ENCODE measurements at places on chromosomes 6 and 20.

DNA sequence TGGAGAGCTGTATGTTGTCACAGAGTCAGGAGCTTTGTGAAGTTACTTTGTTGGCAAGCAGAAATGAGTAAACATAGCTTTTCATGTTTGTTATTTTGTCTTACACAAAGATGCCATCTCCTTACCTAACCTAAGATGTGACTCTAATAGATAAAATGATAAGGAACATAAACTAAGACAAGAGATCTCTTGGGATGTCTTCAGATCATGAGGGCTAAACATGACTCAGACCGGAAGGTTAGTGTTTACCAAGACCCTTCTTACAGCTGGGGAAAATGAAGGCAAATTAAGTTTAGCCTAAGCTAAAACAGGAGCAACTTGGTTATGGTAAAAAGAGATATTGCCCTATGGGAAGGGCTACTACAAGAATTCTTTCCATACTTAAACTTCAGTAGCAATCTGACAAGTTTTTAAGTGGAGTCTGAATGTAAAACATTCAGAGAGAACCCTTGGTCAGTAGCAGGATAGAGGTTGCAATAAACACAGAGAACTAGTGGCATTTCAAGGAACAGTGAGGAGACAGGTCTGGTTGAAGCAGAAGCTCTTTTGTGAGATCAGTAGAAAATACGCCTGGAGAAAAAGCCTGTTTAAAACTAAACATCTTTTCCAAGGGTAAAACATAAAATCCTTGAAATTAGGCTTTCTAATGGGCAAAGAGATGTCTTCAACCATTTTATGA lies 29.9 kb downstream of the SGK1 start:
- no peak for DNase-seq

DNA sequence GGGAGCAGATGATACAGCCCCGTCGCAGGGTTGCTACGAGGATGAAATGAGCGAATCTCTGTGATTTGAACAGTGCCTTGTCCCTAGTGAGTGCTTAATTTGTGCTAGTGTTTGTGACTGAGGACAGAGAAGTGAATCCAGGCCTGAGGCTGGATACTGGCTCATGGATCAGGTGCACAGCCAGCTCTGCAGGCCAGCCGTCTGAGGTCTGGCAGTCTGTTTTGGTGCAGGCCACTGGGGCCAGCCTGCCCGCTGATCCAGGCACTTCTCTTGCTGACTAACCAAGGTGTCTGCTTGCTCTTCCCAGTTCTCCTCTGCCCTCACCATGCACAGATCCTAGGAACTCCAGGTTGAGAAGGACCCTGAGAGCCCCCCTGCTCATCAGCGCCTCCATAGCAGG lies 181.0 kb downstream of the LRFN2 start:
- no peak for DNase-seq

GRCh38 chr20:20253039-20253743 lies 114.7 kb upstream of the INSM1 start:
- DNase-seq: no peak

GRCh38 chr6:118886641-118887040 lies 7.3 kb upstream of the ASF1A start:
- DNase-seq: no peak
